ENCODE measurements at places on chromosomes 3 and 15.

GRCh38 chr15:29740692-29741311 lies 81.5 kb downstream of the TJP1 start:
- DNase-seq: no peak

DNA sequence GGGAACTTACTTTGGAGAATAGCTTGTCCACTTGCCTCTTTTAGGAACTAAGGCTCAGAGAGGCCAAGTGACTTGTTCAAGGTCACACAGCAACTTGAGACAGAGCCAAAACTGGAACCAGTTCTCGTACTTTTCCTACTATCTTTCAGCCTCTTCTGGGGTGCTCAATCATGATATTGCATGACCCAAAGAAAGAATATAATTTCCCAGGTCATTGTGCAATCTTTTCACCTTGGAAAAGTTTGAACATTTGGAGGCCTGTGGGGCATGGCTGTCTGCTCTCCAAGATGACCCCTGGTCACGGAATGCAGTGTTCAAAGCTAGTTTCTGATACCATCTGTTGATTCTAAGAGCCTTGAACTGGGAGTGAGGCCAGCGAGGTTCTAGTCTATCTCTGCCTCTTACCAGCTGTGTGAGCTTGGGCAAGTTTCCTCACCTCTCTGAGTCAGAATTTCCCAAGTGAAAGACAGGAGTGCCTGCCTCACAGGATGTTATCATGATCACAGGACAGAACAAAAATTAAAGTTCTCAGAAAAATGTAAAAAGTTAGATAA lies 89.7 kb downstream of the BDH1 start:
- peak; percentile 71 for DNase-seq

- DNase-seq: peak; percentile 45
Observed at GRCh38 chr15:69794645-69795469, 302.9 kb downstream of the TLE3 start.

GRCh38 chr3:100865442-100865841 lies 127.8 kb downstream of the ABI3BP start:
- peak; percentile 6 for DNase-seq

DNA sequence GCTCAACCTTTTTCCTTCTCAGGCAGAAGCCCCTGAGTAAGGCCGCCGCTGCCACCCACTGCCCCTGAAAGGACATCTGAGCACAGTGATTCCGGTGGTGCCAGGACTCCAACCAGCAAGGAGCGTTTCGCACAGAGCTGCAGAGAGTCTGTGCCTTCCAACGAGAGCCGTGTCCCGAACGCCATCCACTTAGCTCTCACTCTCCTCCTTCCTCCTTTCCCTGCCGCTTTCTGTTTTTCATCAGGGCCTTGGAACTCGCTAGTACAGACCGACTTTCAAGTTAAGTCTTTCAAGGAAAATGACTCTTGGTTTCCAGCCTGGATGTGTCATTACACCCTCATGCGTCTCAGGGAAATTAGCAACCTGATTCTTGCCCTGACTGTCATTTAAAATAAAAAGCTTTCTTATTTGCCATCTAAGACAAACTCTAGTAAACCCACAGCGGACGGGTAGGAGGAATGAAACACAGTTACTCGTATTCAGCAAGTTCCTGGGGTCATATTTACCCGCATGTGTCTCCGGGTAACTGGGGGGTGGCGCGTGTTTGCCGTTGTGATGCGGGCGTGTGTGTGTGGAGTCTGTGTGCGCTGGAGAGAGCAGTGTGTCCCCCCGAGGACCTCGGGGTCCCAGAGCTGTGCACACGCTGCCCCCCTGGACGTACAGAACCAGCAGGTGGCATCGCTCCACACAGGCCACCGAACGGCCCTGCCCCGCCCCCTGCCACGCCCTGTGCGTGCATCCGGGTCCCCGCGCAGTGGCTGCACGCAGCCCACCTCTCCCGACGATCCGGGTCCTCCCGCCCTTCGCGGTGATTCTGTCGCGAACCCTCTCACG lies 30.4 kb upstream of the ALDH1A3 start:
- peak; percentile 13 for DNase-seq

- DNase-seq: no peak
Observed at GRCh38 chr3:106176734-106177133, 307.9 kb upstream of the CBLB start.

- DNase-seq: no peak
Observed at GRCh38 chr3:134955874-134956273, 160.8 kb downstream of the EPHB1 start.

- no peak for DNase-seq
Observed at GRCh38 chr15:82047453-82048400, 1.9 kb upstream of the MEX3B start.

DNA sequence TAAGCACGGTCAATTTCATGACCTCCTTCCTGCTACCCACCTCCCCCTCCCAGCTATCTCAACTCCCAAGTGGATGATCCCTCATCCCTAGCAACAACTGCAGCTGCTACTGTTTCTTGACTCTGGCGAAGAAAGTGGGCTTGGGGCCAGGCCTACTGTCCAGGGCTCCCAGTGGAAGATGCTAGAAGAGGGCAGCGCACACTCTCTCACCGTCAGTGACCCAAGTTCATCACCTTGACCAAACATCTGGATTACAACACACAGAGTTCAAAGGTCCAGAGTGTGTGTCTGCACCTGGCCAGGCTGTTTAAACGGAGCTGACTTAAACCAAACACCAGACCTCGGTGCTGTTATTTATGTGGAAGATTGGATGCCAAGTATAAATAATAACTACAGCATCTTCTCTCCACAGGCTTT lies 385.6 kb downstream of the SHQ1 start:
- DNase-seq: no peak

DNA sequence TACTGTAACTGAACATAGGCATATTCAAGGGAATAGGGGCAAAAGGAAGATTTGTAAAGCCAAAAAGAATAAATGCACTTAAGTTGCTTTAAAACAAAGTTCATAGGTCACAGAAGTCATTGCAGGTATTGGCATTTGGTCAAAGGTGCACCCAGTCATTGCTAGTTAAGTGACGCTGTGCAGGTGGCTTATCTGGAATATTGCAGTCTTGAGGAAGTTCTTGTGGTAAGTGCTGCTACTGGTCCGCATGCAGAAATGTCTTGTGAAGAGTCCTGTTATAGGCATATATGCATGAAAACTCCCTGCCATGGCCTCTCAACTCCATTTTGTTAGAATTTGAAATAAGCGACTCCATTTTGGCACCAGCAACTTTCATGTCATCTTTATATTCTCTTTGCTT lies 293.1 kb downstream of the GBE1 start:
- DNase-seq: no peak

DNA sequence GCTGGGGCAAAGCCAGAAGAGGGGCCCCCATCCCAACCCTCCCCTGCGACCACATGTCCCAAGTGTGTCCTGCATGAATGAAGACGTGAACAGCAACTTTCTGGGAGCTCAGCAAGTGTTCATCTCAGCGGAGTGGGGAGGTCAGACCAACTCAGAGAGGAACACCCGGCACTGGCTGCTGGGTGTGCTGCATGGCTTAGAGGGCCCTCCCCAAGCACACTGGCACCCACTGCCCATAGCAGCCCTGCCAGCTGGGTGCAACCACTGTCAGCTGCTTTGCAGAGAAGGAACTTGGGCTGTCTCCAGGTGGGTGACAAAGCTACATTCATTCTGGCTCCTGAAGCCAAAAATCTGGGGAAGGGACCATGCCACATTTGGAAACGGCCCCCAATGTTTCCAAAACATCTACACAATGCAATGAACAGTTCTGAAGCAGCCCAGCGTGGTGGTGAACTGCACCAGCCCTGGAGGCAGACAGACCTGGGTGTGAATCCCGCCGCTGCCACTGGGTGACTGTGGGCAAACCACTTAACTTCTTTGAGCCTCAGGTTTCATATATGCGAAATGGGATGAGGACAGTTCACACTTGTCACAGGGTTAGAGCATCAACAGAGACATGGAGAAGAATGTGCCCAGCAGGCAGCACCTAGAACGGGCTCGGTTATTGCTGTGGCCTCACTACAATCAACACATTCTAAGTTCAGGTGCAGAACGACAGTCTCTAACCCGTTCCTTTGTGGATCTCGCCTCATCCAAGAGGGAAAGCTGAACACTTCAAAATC lies 145.4 kb downstream of the NUP210 start:
- no peak for DNase-seq

DNA sequence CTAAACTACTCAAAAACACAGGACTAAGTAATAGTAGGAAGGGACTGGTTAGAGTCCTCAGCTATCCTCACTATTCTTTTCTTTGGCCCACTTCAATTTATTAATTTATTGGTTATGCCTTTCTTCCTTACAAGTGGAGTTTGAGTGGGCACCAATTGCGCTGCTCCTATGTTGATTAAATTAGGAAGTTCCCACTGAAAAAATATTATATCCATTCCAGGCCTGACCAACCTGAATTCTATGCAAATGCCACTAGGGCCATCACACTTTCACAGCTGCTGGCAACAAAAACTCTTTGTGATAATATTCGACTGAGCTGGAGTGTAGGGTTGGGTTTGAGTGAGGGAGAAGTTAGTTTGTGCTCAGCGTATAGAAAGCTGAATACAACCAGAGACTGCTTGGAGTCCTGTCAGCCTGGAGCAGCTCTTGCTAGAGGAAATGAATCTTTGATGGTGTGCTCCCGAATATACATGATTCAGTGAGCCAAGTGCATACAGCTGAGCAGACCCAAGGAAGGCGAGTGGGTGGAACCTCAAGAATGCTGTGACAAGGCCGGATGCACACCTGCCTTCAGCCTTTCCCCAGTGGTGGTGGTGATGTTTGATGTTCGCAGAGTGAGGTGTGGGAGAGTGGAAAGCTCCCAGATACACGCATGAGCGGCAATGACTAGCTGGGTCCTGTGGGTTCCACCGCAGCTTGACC lies 1.5 kb downstream of the ARHGEF3 start:
- DNase-seq: no peak

DNA sequence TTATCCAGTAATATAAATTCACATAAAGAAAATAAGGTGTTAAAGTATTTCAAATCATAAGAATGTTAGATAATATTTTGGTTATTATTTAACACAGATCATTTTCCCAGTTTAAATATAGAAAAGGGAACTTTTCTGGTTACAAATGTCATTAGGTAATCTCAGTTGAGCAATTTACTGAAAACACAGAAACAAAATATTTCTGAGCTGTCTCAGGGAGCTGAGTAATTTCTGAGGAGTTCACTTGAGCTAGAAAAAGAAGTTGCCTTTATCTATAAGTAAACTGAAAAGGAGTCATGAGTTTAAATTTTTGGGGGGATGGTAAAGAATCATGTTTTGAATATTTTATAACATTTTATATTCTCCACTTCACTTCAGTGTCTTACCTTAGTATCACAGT lies 855.4 kb upstream of the ARPP21 start:
- no peak for DNase-seq

- no peak for DNase-seq
Observed at GRCh38 chr15:65176056-65176455, 9.1 kb downstream of the CLPX start.

- DNase-seq: no peak
Observed at GRCh38 chr3:102079809-102080197, 230.5 kb downstream of the NFKBIZ start.

- peak; percentile 10 for DNase-seq
Observed at GRCh38 chr3:29525254-29525881, 244.5 kb downstream of the RBMS3 start.

DNA sequence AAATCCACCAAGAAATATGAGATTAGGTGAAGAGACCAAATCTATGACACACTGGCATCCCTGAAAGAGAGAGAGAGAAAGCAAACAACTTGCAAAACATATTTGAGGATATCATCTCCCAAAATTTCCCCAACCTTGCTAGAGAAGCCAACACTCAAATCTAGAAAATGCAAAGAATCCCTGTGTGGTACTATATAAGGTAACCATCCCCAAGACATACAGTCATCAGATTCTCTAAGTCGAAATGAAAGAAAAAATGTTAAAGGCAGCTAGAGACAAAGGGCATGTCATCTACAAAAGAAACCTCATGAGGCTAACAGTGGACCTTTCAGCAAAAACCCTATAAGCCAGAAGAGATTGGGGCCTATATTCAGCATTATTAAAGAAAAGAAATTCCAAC lies 622.1 kb upstream of the LMCD1 start:
- DNase-seq: no peak

DNA sequence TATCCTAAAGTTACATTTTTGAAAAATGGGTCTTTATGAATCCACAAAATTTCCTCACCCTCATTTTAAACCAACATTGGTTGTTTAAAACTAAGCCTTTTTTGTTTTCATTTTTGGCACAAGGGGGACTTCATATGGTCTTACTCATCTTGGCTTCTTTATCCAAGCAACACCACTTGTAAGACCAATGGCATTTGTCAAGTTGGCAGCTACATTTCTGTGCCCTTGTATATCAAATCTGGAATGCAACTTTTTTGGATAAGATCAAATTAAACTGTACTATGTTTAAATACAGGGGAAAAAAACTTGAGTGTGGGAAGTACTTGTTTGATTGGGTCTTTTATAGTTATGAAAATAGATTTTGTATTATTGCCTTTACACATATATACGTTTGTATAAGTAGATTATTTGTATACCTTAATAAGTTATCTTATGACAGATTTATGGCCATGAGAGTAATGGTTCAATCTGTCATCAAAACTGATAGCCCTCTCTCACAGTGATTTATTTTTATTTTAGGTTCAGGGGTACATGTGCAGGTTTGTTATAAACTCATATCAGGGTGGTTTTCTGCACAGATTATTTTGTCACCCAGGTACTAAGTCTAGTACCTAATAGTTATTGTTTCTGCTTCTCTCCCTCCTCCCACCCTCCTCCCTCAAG lies 43.4 kb downstream of the GPR160 start:
- DNase-seq: peak; percentile 46

DNA sequence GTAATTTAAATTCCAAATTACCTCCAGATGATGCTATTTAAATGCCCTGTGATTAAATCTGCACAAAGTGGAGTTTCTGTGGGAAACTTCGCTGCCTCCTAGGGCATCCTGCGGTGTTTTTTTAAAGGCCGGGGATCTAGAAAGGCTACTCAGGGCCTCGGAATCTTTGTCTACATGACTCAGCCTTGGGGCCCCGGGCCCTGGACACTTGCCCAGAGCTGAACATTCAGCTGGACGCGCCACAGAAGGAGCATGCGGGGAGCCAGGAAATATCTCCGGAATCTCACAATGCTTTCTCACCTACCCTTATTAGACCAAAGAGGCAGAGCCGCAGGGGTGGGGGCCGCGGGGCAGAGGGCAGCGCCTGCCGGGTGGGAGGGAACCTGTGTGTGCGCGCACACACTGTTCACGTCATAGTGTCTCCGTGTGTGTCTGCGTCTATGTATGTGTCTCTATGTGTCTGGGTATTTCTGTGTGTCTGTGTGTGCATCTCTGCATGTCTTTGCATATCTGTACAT lies 145.5 kb upstream of the TPM1 start:
- DNase-seq: peak; percentile 98

Measured in HFFc6 (cell line).